ENCODE measurements at places on chromosomes 2 and 18. TPM values are rescaled to one million over a fixed set of nuclear protein-coding genes. Genes with fewer than 3 reads are reported as not detected.
A peak's percentile ranks its signal among the peaks of the same experiment; 100 is the strongest.

The APCDD1 gene
- 11.1 TPM for polyA plus RNA-seq

The ECEL1 gene
- polyA plus RNA-seq, result 0.39 TPM

DNA sequence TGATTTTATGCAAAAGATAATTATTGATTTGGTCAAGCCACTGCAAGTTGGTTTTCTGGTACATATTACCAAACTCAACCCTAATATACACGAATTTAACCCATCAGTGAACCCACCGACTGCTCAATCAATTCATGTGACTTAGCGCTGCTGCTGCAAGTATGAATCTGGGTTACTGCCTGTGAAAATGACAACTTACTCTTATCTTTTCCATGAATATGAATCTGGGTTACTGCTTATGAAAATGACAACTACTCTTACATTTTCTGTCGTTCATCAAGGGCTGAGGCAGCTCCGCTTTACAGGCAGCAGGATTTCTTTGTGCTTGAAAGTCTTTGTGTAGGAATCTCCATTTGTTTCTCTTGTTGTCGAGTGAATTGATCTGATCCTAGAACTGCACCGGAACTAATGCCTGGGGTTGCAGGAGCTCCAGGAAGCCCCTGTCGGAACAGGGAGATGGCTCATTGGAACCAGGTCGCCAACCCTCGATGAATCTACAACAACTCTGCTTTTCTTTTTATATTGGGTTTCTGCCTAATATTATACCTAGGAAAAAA, 22.1 kb upstream of the ALKAL2 start:
- no peak for DNase-seq

- DNase-seq, result no peak
These were observed 140.3 kb downstream of the TRIB2 start for GRCh38 chr2:12856934-12857601.

- peak; percentile 45 for DNase-seq
These were observed 82.8 kb upstream of the SEC11C start for GRCh38 chr18:59056706-59057492.

DNA sequence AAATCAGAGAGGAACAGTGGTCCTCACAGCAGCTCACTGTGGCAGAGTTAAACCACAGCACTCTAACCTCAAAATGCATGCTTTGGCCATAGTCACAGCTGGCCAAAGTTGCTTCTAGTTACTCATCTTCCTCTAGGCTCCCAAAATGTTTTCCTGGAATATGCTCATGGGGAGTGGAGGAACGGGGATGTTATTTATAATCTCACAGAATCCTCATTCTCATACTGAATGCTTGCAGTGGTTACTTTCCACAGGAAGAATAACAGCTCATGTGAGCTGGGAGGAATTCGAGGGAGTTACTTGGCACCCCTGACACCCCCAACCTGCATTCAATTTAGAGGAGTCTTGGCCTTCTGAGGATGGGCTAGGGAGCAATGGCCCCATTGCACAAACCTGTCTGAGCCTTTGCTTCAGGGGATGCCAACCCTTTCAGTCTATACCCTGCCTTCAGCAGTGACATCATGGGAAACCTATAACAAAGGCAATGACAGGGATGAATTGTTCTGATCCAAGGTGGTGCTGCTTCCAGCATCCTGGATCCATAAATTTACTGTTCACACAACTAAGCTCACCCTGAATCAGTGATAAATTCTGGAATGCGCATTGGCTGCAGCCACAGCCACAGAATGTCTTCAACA, 22.4 kb upstream of the CCBE1 start:
- peak; percentile 58 for DNase-seq

DNA sequence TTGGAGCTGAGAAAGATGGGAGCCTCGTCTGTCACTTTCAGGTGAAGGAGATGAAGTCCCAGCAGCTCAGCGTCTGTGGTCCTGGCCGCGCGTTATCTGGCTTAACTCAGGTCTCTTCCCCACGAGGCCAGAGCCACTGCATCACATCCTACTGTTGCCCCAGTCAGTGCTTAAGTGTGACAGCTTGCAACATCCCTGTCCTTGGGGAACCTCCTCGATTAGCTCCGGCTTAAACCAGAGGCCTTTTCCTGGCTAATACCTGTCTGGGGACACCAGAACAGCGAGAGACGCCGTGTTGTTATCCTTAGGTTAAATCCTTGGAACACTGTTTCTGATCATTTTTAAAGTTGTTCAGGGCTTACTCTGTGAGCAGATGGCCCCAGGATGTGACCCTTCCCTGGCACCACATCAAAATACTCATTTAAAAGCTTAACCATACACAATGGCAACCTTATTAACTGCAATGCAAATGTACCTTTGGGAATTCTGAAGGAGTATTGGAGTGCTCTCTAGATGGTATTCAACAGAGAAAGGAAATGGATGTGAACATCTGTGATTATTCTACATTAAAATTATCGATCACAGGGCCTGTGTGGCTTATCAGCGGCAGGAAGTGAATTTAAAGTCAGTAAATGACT, 61.2 kb upstream of the SPP2 start:
- DNase-seq, result no peak
